HFF-Myc (cell line): ENCODE measurements at places on chromosomes 5 and 9.

GRCh38 chr9:91359734-91360470 lies 1.8 kb downstream of the AUH start:
- no peak for DNase-seq

DNA sequence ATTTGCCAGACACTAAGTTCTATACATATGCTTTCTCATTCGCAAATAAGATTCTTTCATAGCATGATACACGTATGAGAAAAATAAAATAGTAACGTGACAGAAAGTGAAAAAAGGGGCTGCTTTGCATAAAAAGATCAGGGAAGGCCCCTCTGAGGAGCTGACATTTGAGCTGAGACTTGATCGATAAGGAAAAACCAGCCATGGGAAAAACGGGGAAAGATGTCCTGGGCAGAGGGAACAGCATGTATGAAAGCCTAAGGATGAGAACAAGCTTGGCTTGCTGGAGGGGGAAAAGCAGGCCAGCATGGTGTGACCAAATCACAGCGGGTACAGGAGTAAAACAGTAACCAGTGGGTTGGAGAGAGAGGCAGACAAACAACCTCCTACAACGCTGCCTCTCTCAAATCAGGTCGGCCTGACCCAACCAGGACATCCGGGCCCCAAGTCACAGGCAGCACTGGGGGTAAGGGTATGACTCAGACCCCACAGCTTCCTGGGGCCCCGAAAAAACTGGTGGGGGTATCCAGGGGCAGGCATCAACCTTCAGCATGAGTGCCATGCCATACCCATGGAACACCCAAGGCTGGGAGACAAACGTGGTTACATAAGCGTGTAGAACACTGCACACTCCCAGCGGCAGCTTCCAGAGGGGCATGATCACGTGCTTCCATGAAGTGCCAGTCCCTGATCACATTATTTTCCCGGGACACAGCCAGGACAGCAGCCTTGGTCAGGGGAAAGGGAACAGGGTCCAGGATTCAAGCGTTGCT lies 2.2 kb downstream of the TNIP1 start:
- DNase-seq, result no peak

GRCh38 chr5:88251048-88251711 lies 17.5 kb downstream of the TMEM161B start:
- no peak for DNase-seq

GRCh38 chr5:35320029-35320428 lies 89.7 kb upstream of the PRLR start:
- no peak for DNase-seq

DNA sequence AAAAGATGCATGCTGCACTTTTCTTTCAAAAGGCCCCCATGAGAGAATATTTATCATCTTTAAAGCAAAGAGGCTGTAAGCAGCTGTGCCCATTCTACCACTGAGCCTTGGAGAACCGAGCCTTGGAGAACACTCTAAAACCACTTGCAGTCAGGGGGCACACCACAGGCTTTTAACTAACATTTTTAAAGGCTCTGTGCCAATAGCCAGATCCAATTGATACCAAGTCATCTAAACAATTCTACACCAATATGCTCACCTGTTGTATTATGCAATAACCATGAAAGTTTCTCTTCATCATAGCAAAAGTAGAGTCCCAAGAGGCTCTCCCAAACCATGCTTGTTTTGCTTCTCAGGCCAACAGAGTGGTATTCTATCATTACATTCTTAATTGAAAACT lies 1090.5 kb upstream of the SEMA6A start:
- DNase-seq, result no peak

DNA sequence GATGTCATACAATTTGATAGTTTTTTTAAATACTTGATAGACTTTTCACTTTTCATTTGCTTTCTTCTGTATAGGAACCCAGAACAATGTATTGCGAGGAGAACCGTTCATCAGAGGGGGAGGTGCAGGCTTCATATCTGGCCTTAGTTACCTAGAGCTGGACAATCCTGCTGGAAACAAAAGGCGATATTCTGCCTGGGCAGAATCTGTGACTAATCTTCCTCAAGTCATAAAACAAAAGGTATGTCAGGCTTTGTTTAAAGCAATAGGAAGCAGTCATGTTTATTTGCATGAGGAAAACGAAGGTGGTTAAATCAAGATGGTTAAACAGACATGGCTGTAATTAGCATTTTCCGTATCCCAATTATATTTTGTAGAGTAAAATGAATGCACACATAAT lies 46.0 kb downstream of the C7 start:
- DNase-seq, result no peak

- no peak for DNase-seq
Measured at GRCh38 chr5:135827965-135828781, 6.3 kb upstream of the SLC25A48 start.

DNA sequence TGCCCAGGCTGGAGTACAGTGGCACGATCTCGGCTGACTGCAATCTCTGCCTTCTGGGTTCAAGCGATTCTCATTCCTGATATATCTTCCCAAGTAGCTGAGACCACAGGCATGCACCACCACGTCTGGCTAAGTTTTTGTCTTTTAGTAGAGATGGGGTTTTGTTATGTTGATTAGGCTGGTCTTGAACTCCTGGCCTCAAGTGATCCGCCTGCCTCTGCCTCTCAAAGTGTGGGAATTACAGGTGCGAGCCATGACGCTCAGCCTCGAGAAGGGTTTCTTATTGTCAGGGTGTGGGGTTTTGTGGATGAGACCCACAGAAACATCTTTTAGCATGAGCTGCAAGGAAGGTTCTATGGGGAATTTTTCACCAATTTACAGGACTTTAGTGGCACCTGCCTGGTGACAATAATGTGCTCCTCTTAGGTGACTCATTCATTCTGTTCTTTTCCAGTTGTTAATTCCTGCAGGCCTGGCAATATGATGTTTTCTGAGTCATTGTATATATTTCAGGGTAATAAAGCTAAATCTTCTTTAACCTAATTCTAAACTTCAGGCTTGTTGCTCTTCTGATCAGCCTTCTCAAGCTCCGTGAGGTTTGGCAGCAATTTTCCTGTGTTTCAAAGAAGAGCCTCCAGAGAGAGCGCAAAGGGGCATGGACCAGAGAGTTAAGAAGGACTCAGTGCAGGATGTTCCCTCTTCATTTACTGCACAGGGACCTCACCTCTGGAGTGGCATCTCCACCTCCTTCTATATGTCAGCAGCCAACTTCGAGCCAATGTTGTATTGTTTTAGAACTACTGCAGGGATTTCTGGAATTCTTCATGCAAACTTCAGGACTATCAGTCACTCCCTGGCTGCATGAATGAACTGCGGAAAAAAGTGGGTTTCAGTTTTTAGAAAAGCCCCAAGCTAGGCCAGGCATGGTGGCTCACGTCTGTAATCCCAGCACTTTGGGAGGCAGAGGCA lies 77.8 kb upstream of the ZNF618 start:
- DNase-seq, result no peak

DNA sequence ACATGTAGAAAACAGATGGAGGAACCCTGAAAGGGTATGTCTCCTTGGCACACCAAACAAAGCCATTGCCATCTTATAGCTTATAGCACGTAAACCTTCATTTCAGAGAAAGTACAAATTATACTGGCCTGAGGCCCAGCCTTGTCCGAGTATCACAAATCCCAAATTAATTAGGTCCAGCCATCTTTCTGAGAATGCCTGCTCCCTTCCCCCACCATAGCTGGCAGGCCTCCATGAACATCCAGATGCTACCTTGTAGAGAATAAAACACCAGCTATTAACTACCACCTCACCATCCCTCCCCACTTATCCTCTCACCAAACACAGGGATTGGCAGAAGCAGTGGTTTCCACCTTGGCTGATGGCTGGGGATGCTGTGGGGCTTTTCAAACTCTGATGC lies 224.0 kb downstream of the SPOCK1 start:
- no peak for DNase-seq

- DNase-seq, result no peak
Measured at GRCh38 chr9:7172154-7173115, 414.7 kb downstream of the KDM4C start.

- no peak for DNase-seq
Measured at GRCh38 chr5:17157916-17158529, 59.4 kb upstream of the BASP1 start.

DNA sequence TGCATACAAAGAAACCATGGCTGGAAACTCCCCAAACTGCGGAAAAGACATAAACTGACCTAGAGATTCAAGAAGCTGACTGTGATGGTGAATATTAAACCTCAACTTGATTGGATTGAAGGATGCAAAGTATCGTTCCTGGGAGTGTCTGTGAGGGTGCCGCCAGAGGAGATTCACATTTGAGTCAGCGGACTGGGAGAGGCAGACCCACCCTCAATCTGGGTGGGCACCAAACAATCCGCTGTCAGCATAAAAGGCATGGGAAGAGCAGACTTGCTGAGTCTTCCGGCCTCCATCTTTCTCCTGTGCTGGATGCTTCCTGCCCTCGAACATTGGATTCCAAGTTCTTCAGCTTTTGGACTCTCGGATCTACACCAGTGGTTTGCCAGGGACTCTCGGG lies 24.8 kb upstream of the WDR5 start:
- DNase-seq, result no peak

- DNase-seq, result no peak
Measured at GRCh38 chr5:9351546-9351945, 194.3 kb downstream of the SEMA5A start.

GRCh38 chr5:97629276-97629675 lies 446.2 kb upstream of the RIOK2 start:
- peak; percentile 44 for DNase-seq

GRCh38 chr9:136254381-136255165 lies 9.0 kb upstream of the QSOX2 start:
- no peak for DNase-seq

GRCh38 chr5:76608833-76609232 lies 14.4 kb downstream of the F2RL2 start:
- no peak for DNase-seq

GRCh38 chr5:157458835-157459234 lies 1.2 kb upstream of the NIPAL4 start:
- DNase-seq, result no peak

DNA sequence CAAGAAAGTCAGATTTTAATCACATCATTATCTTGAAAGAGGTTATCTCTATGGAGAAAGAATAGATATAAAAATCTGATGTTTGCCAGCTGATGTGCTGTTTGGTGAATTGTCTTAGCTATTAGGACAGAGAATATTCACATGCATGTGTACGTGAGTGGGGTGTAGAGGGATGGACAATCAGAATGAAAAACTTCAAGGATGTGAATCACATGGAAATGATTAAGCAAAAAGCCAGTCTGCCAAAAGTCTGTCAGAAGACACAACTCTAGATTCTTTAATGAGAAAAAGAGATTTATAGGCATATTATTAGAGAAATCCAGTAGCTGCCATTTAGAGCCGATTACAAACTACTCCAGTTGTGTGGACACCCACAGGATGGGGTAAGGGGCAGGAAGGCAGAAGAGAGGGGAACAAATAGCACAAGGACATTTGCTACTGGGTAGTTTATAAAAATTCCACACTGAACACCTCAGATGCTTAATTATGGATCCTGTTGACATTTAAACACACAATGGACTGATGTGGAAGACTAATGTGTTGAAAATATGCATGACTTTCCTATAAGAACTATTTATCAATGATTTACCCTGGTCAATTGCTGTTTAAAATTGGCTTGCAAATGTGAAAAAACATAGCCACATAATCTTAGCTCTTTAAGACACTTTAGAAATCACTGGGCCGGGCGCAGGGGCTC lies 127.4 kb downstream of the PTTG1 start:
- no peak for DNase-seq

DNA sequence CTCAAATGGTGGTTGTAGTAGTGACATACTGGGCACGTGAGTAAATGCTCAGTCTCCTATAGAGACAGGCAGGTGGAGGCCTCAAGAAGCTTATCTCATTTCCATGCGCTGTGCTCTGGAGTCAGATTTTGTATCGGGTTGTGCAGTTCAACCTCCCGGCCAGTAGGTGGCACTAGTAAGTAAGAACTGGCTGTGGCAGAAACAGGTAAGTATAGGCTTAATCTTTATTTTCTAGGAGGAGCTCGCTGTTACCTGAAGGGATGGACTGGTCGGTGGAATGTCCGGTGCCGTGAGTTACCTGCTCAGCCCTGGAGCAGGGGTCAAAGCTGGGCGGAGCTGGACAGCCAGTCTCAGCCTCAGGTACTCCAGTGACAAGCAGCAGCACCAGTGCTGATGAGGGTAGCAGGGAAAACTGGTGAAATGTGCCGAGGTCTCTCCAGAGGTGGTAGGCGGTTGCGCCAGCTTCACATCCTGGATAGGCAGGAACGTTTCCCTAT lies 880.1 kb upstream of the SEMA6A start:
- DNase-seq, result peak; percentile 3
